Stimulated activated CD4-positive, alpha-beta T cell treated with anti-CD3 and anti-CD28 coated beads, Interleukin-1b, Interleukin-23, amount 100 ng/mL, for 48 hours (primary cell): ENCODE measurements at places on chromosomes 4 and X.

- DNase-seq = no peak
Observed at GRCh38 chrX:31233941-31234496, 162.2 kb upstream of the FTHL17 start.

- no peak for DNase-seq
Observed at GRCh38 chr4:163744861-163745260, 250.4 kb downstream of the TMA16 start.

GRCh38 chr4:38092701-38093100 lies 132.5 kb downstream of the PTTG2 start:
- DNase-seq = no peak

GRCh38 chrX:152806035-152806434 lies 24.5 kb downstream of the CETN2 start:
- no peak for DNase-seq

DNA sequence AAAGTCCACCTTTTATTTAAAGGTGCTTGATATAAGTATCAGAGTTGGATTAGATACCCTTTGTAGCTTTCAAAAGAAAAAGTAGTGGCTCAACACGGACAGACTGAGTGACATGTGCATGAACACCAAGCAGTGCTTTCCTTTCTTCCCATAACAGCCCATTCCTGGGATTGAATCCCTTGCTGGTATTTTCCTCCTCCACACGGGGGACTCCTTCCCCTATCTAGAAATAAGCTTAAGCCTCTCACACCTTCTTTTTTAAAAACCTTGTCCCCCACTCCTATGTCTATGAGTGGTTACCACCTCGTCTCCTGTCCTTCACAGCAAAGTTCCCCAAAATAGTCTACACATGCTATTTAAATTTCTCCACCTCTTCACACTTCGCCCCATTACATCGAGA lies 5.1 kb downstream of the AP1S2 start:
- DNase-seq = no peak

- no peak for DNase-seq
Observed at GRCh38 chr4:74375824-74376426, 11.0 kb downstream of the EREG start.

- DNase-seq = no peak
Observed at GRCh38 chr4:48153791-48154550, 19.9 kb upstream of the TXK start.

- DNase-seq = peak; percentile 38
Observed at GRCh38 chr4:38266616-38267015, 306.4 kb downstream of the PTTG2 start.

DNA sequence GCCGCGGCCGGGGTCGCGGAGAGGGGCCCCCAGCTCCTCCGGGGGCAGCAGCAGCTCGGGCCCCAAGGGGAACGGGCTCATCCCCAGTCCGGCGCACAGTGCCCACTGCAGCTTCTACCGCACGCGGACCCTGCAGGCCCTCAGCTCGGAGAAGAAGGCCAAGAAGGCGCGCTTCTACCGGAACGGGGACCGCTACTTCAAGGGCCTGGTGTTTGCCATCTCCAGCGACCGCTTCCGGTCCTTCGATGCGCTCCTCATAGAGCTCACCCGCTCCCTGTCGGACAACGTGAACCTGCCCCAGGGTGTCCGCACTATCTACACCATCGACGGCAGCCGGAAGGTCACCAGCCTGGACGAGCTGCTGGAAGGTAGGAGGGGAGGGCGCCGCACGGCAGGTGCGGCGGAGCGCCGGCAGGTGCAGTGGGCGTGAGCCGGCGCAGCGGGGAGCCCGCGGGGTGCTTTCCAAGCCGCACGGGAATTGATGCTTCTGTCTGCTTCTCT lies 886 bp downstream of the DCLK2 start:
- no peak for DNase-seq

- DNase-seq = no peak
Observed at GRCh38 chr4:73451981-73452747, 16.1 kb downstream of the AFP start.

- no peak for DNase-seq
Observed at GRCh38 chrX:136867518-136867917, 13.0 kb downstream of the RBMX start.

GRCh38 chr4:142563682-142564291 lies 282.3 kb downstream of the INPP4B start:
- DNase-seq = no peak

DNA sequence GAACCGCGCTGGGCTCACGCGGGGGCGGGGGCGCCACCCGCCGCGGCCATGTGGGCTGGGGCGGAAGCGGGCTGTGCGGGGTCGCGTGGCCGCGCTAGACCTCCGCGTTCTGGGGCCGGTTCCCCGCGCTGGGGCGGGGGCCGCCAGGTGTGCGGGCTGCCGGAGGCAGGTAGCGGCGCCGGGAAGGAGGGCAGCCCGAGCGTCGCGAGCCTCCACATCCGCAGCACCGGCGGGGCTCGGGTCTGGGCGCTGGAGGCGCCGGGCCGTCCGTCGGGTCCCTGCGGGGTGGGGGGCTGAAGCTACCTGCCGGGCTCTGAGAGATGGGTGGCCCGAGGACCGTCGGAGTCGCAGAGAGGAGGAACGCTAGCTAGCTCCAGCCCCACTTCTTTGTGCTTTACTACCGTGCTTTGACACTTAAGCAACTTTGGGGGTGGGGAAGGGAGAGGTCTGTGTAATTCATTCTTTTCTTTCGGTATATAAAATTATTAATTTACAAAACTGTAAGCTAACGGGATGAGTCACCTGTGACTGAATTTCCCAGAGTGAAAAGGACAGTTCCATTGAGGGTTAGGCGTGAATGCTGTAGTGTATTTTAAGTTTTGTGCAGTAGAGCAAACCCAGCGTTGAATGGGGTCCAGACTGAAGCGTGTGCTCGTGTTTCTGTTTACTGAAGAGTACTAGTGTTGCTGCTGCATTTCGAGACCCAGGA lies 689 bp downstream of the METAP1 start:
- peak; percentile 30 for DNase-seq

GRCh38 chr4:112061207-112061817 lies 83.9 kb upstream of the FAM241A start:
- DNase-seq = no peak

DNA sequence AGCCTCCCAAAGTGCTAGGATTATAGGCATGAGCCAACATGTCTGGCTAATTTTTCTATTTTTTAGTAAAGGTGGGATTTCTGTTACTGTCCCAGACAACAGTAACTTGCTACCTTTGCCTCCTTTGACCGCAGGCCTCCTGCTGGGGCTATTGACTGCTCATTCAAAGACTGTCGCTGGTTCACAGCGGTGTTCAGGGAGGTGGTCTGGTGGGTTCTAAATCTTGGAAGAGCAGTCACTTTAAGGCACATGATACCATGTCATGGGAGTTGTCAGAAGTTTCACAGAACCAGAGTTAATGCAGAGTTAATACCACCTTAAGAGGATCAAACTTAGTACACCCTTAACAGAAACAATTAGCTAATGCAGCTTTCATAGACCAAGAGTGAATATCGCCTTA lies 3.8 kb downstream of the ASMT start:
- no peak for DNase-seq

GRCh38 chr4:114783215-114783595 lies 184.6 kb downstream of the UGT8 start:
- no peak for DNase-seq

DNA sequence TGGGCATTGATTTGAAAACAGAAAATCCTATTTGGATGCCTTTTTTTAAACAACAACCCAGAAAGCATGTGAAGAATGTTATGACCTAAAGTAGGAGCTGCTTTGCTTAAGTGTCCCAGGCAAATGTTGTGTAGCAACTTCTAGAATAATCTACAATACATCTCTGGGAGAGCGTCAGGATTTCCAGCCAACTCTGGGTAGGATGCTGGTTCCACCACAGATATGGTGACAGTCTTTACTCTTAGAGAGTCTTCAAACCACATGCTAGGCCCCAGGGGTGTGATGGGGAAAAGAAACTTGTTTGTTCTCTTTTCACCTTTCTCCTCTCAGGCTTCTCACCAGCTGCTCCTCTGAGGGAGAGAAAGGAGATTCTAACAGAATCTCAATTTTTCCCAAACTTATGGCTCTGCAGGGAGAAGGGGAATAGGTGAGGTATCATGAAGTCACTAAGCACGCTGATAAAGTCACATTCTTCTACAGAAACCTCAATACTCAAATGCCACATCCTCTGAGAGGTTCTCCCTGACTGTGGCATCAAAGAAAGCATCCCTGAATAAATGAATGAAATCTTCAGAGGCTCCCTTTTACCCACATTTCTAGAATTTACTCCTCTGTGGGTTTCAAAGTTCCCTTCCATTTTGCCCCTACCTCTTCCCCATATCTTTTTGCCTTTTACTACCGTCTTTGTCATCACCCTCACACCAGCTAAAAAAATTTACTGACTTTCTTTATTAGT lies 171.6 kb upstream of the RAI2 start:
- no peak for DNase-seq

DNA sequence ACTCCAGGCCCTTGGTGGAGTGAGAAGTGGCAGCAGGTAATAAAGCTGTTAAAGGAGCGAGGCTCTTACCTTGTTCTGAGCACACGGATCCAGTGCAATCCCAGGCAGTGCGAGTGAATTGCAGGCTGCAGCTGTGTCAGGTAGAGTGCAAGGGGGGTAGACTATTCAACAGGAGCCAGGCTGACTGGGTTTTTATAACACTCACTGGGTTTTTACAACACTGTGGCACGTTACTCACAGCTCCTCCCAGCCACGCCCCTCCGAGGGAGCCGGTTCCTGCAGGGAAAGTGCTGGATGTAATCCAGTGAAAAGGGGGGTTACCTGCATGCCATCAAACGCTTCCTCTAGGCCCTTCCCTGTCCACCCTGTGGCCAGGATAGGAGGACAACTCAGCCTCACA lies 358 bp downstream of the FGFBP1 start:
- DNase-seq = no peak

DNA sequence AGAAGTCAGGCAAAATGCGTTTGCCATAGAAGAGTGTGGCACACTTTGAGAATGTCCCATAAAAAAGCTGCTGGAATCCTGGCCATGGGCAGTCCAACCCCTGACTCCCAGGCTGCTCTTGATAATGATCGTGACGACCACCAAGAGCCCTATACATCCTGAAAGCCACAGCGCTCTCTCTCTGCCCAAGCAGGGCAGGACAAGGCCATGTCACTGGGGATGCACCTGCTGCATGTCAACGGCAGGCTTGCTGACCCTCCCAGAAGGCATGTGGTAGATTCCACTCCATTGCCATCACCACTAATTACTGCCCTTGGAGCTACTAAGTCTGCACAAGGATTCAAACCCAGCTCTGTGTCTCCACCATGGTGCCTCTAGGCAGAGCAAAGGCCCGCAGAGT lies 144.5 kb downstream of the EVC2 start:
- DNase-seq = no peak

DNA sequence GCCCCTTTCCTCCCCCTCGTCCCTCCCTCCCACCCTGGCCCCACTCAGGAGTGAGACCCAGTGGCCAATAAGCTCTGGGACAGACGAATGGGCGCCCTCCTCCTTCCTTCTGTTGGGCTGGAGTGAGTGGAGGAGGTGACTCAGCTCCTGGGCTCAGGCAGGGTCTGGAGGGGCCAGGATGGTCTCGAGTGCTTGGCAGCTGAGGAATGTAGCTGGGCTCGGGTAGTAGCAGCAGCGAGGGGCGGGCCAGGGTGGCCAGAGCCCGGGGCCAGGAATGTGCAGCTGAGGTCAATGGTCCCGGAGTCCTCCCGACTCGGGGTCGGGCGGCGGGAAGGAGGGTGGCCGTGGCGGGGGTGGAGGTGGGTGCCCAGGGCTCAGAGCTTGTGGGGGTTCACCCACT lies 15.0 kb downstream of the G6PD start:
- DNase-seq = no peak

- DNase-seq = no peak
Observed at GRCh38 chr4:165367040-165367439, 11.8 kb upstream of the CPE start.

DNA sequence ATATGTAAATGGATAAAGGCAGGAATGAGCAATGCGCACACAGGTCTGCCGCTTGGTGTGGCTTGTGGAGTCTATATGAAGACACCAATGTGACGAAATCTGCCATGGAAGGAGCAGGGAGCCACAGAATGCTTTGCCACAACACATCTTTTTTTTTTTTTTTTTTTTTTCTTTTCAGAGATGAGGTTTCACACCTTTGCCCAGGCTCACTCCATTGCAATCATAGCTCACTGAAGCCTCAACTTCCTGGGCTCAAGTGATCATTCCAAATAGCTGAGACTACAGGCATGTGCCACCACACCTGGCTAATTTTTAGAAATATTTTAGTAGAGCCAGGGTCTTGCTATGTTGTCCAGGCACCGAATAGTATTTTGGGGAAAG lies 17.4 kb upstream of the SLC34A2 start:
- DNase-seq = no peak

GRCh38 chr4:184197536-184198082 lies 20.1 kb downstream of the ENPP6 start:
- DNase-seq = no peak

DNA sequence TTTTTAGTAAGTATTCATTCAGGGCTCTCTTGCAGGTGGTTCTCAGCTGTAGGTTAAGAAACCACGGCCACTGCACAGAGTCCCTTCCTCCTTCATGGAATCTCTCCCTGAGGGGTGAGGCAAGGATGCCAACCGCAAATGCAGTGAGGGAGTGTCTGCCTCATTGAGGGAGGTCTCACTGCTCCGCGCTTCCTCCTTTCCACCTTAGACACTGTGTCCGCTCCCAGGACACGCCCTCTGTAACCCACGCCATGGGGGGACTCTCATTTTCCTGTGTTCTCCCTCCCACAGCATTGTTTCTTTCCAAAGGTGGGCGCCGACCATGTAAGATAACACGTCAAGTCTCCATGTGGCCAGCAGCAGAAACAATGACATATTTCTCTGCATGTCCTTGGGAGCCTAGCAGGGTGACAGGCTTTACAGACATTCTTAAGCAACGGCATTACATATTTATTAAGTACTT lies 63.2 kb downstream of the SEPSECS start:
- DNase-seq = no peak

DNA sequence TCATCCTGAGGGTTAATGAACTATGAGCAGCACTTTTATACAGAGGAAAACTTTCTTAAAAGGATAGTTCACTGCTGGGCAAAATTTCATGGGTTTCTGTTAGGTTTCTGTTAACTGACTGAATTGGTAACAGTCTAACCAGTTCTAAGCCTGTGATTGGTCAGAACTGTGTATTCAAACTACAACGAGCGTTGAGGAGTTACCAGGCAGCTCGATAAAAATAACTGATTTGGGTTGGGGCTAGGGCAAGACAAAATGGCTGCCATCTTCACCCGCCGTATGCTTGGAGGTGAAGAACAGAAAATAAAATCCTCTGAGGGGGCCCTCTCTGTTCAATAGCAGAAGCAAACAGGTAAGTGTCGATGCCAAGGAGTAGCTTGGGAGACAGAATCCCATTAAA lies 22.0 kb downstream of the FAM133A start:
- no peak for DNase-seq

GRCh38 chrX:23483396-23483795 lies 148.7 kb downstream of the PTCHD1 start:
- DNase-seq = no peak

DNA sequence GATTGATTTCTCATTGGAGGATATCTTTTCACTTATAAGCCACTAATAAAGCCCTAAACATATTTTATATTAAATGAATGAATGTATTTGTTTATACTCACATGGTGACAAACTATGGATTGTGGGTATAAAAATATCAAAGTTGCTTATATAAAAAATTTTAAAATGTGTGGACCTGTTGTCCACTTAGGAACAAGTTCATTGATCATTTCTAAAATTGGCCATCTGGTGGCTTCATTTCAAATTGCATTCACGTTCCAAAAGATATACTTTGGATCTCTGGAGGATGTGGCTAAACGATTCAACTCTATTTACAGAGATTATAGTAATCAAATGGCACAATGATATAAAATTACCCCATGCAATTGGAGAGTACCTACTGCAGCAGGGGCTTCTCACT lies 32.5 kb downstream of the FSTL5 start:
- no peak for DNase-seq

GRCh38 chr4:95105983-95106382 lies 348.2 kb downstream of the BMPR1B start:
- no peak for DNase-seq
